Hypothalamus (tissue), 51 donors: ENCODE measurements at places on chromosomes 6 and 20.

GRCh38 chr6:11869672-11870340 is 91.2 kb upstream of the ADTRP start:
- no peak for DNase-seq

DNA sequence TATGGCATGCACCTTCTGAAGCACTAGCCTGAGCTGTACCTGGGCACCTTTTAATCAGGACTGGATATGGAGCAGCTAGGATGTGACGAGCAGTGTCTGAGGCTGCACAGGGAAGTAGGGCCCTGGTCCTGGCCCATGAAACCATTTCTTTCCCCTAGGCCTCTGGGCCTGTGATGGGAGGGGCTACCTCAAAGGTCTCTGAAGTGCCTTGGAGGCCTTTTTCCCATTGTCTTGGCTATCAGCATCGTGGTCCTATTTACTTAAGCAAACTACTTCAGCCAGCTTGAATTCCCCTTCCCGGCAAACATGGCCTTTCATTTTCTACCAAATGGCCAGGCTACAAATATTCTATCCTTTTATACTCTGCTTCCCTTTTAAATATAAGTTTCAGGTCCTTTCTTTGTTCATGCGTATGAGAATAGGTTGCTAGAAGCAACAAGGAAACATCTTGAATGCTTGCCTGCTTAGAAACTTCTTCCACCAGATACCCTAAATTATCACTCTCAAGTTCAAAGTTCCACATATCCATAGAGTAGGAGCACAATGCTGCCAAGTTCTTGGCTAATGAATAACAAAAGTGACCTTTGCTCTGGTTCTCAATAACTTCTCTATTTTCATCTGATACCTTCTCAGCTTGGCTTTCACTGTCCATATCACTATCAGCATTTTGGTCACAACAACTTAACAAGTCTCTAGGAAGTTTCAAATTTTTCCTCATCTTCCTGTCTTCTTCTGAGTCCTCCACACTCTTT is 673.1 kb downstream of the HTR1B start:
- no peak for DNase-seq

DNA sequence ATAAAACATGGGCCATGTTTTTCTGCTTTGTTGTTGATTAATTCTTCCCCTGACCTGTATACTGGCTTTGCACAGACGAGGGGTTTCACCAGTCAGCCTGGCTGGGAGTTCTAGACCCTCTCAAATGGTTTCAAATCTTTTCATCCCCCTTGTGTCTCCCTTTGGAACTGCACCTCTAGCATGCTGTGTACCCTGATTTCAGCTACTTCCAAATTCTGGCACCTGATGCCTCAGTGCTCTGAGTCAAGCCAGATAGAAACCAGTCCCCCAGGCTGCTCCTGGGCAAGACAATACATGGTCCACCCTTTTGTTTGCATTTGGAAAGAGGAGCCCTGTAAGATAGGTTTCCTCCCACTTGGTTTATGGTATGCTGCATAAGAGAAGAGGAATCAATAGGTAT is 290.2 kb downstream of the BTBD3 start:
- no peak for DNase-seq

DNA sequence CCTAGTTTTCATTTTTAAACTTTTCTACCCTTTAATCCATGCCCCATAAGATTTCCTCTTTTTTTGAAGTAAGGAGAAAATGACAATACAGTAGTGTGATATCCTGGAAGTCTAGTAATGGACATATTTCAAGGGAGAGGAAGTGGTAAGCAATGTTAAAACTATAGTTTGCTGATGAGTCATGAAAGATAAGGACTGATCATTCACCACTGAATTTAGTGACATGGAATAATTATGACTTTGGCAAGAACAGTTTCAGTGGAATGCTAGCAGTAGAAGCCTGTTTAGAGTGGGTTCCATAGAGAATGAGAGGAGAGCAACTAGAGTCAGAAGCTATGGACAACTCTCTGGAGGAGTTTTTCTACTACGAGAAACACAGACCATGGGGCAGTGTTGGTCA is 24.9 kb upstream of the SLC2A12 start:
- DNase-seq: no peak

DNA sequence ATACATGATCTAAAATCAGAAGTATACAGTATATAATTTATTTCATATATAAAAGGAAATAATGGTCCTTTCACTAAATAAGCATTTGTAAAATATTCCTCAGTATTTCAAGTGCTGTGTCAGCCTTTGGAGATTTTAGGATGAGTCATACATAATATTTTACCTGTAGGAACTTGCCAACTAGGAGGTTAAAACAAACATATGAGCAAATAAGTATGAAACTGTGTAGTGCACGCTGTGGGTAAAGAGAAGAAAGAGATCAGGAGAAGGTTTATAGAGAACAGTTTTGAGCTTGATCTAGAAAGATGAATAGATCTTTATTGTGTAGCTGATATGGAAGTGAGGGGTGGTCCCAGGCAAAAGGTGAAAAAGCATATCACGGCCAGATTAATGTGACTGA is 169.9 kb upstream of the RNF217 start:
- DNase-seq: no peak

DNA sequence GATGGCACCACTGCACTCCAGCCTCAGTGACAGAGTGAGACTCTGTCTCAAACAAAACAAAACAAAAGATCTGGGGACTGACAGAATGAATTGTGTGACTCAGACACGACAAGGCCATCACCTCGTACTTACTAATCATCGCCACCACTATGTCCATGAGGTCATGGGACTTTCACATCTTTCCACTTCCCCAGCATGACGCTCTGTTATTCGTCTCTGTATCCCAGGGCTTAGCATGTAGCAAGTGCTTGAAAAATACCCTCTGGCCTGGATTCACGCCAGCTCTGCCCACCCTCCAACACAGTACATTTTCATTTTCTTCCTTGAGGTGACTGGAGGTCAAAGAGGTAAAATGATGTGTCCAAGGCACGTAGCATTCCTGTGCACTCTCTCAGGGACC is 27.8 kb downstream of the FGD2 start:
- DNase-seq: no peak

DNA sequence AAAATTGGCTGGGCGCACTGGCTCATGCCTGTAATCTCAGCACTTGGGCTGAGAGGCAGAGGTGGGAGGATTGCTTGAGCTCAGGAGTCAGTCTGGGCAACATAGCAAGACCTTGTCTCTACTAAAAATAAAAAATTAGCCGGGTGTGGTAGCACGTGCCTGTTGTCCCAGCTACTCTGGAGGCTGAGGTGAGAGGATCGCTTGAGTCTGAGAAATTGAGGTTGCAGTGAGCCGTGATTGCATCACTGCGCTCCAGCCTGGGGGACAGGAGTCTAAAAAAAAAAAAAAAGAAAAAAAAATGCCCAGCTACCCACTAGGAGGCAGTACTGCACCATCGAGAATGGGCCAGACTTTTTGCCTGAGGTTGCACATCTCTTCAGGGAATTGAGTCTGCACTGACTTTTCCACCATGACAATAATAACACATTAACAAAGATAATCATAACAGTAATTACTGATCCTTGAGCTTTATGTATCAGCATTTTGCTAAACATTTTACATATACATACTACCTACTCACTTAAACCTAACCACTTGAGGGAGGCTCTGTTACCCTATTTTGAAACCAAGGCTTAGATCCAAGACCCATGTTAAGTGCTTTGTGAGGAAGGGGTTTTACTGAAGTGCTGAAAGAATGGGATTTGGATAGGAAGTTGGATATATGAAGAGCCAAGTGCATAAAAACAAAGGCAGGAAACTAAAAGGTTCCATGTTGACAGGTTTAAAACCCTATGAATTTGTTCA is 21.0 kb downstream of the SRSF3 start:
- DNase-seq: no peak

DNA sequence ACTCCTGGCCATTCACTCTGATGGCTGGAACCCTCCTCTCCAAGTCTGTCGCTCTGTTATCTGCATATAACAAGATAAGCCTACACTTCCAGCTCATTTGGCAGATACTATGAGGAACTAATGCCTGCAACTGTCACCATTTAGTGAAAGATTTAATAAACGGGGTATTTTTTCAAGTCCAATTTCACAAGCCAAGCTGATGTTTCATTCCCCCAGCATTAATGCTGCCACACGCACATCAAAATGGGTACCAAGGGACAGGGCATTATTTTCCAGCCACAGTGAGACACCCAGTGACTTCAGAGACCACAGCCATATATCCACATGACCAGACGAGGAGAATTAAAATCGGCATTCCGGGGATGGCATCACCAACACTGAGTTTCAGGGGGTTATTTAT is 175.5 kb downstream of the PTPRT start:
- no peak for DNase-seq

DNA sequence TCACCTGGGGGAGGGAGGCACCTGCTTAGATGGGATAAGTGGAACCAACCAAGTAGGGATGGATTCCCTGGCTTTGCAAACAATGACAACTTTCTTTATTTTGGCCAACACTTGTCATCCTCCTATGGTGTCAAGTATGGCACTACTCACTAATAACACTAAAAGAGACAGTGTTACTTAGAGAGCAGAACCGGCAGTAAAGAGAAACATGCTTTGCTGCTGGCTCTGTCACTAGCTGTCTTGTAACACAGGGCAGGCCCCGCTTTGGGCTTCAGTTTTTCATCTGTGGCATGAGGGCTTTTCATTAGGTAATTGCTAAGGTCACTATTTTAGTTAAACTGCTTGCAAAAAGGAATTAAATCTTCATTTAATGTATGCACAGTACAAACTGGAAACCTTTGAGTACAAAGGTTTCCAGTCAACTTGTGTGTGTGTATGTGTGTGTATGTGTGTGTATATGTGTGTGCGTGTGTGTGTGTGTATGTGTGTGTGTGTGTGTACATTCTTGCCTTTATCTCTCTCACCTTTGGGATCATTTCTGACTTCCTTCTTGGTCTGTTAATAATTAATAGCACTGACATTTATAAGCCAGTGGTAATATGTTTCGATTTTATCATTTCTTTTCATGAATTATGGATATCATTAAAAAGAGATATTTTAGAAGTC is 64.7 kb downstream of the BTBD3 start:
- no peak for DNase-seq

GRCh38 chr20:54172532-54172855 is 1.3 kb downstream of the CYP24A1 start:
- no peak for DNase-seq

- no peak for DNase-seq
Measured at GRCh38 chr6:161547617-161548016, 273.8 kb upstream of the AGPAT4 start.

DNA sequence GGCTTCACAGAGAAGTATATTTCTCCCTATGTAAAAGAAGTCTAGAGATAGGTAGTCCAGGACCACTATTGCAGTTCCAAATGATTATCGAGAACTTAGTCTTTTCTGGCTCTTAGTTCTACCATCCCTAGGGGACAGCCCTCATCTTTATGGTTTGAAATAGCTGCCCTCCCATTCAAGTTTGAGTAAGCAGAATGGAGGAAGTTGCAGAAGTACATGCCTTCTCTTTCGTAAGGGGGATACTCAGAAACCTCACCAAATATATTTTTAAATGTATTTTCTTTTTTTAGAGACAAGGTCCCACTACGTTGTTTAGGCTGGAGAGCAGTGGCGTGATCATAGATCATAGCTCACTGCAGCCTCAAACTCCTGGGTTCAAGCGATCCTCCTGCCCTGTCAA is 236.8 kb upstream of the RREB1 start:
- no peak for DNase-seq

DNA sequence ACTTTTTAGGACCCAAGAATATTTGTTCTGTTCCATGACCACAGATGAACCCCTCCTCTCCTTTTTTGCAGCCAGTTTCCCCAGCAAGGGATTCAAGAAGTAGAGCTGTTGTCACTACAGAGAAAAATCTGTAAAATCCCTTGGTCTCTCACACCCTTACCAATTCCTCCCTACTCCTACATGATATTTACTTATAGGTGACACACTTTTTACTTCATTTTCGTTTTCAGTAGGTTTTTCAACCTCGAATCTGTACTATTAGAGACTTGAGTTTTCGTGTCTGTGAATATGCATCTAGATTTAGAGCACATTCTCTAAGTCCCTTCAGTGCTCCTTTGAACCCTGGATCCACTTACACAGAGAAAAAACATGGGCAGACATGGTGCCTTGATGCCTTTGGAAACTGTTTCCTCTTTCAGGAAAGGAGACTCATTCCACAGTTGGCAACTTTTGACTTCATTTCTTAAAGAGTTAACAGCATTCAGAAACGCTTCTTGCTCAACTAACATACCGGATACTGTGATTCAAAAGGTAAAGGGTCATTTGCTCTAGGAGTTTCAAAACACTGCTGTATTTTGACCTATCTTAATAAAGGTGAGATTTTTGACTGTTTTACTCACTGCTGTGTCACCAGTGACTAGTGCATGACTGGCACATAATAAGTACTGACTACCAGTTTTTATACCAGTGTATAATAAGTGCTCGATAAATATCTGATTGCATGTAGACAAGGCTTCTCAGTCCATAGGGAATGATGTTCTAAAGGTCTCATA is 50.6 kb downstream of the LAMA4 start:
- DNase-seq: no peak

GRCh38 chr6:14270925-14271788 is 153.6 kb downstream of the CD83 start:
- no peak for DNase-seq
